ENCODE measurements at places on chromosomes 7 and 10.
A peak's percentile ranks its signal among the peaks of the same experiment; 100 is the strongest.

- no peak for DNase-seq
Observed at GRCh38 chr7:87413029-87413428, 62.5 kb downstream of the ABCB4 start.

DNA sequence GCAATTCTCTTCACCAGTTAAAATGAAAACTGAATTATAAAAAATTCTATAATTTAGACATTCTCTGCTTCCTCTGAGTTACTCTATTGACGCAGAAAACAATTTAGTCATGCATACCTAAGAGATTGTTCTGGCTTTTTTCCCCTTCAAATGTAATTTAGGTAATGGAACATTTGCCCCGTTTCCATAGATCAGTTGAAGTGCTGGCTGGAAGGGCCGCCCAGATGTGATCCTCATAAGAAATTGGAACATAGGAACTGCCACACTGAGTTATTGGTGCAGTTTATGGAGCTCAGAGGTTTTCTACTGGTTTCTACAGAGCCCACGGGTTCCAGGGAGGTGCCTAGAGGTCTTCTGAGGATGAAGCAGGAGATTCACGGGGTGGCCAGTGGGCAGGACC, 581.7 kb downstream of the SDK1 start:
- DNase-seq = no peak

GRCh38 chr7:38574086-38574485, 57.1 kb downstream of the AMPH start:
- DNase-seq = no peak

- no peak for DNase-seq
Observed at GRCh38 chr7:139687211-139687954, 90.4 kb downstream of the HIPK2 start.

DNA sequence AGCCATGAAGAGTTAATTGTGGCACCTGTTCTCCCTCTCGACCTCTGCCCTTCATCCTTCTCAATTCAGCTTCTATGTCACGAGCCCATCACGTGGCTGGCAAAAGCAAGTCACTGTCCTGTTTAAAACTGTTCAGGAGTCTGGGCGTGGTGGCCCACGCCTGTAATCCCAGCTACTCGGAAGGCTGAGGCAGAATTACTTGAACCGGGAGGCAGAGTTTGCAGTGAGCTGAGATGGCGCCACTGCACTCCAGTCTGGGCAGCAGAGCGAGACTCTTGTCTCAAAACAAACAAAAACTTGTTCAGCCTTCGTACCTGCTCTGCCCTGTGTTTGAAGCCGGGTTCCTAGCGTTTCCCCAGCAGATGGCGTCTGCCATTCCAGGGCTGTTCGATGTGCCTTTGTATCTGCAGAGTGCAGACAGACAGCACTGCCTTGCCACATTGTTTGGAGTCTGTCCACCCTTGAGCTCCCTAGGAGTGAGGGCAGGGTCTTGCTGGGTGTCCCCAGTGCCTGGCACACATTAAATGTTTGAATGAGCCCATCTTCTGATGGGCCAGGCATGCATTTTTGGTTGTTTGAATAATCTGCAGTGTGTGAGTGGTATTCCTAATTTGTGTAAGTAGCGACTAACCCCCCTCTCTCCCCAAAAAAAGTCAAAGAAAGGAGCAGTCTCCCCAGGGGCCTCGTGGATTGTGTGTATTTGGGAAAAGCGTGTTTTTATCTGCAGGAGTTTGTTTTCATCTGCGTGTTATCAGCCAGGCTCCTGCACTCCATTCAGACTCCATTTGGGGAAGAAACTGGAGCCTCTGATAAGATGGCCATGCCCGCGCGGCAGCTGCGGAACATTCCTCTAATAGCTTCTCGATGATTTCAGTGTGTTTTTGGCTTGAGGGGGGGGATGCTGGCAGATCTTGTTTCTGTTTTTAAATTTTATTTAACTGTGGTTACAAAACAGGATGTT, 61.2 kb downstream of the DNAJB6 start:
- no peak for DNase-seq

DNA sequence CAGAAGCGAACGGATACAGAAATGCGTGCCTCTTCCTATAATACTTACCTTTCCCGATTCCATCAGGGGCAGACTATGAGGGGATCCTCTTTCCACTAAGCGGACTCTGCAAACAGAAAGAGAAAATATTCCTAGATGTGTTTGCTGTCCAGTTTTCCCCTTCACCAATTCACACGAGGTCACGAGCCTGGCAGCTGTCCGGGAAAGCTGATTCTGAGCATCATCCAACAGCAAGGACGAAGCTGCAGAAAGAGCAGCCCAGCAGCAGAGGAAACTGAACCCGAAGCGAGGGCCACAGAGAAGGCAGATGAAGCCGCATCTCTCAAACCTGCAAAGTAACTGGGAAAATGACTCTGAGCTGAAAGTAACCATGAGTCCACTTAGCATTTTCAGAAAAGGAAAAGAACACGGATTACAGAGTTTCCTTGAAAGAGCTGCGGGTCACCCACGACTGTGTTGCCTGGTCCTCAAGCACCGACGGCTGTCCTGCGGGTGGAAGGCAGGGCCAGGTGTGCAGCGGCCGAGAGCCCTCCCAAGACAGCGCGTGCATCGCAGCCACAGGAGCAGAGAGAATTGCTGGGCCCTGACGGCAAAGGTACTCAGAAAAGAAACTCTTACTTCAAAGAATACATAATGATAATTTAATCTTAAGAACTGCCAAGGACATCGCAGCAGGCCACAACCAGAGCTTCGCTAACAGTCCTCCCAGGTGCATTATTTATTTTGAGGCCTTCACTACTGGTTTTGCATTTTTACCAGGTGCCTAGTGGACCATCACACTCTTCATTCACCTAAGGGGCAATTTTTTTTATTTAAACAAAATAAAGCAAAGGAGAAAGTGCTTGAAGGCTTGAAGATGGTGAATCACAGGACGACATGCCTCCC, 153.3 kb downstream of the ZMYND11 start:
- no peak for DNase-seq

DNA sequence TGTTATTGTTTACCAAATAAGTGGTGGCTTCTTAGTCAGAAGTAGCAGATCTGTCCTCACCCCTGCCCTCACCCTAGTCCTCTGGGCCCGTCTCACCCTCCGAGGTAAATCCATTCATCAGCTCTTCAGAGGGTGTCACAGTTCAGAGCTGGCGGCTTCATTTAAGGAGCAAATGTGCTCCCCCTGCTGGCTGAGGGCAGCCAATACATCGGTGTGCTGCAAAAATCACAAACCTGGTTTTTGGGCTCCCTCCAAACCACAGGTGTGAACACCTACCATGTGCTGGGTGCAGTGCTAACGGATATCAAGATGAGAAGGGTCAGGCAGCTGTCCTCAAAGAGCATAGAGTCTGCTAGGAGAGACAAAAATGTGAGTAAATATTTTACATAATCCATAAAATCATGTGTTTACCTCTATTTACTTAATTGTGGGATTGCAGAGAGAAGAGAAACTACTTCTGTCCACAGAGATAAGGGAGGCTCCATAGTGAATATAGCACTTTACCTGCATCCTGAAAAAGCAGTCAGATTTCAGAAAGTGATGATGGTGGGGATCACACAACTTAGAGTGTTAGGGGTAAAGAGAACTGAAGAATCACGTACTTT, 15.5 kb upstream of the CRTAC1 start:
- DNase-seq = peak; percentile 19

GRCh38 chr10:34156781-34157425, 658.2 kb downstream of the PARD3 start:
- DNase-seq = no peak

DNA sequence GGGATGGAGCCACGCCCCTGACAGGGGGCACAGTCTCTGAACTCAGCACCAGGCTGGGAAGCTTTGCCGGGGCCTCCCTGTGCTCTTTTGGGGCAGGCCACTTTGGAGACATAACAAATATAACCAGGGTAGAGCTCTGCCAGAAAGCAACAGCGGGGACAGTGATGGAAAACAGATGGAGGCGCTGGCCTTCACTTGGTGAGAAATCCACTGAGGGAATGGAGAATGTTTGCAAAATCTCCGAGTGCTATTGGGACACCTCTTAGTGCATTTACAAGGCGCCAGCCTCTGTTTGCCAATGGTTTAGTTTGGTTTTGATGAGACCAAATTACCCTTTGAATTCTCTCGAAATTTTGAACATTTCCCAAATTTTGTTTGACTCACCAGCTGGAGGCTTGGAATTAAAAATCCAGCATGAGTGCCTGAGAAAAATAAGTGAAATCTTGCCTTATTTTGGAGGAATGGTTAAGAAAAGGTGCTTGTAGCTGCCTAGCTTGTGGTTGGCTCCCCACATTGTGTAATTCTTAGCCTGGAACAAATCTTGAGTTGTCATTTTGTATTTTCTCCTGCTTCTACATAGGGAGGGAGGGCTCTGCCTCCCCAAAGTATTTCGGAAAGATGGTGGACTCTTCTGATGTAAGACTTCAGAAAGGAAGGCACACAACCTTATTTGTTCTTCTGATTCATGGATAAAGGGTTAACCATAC, 980.5 kb downstream of the LRMDA start:
- DNase-seq = no peak

DNA sequence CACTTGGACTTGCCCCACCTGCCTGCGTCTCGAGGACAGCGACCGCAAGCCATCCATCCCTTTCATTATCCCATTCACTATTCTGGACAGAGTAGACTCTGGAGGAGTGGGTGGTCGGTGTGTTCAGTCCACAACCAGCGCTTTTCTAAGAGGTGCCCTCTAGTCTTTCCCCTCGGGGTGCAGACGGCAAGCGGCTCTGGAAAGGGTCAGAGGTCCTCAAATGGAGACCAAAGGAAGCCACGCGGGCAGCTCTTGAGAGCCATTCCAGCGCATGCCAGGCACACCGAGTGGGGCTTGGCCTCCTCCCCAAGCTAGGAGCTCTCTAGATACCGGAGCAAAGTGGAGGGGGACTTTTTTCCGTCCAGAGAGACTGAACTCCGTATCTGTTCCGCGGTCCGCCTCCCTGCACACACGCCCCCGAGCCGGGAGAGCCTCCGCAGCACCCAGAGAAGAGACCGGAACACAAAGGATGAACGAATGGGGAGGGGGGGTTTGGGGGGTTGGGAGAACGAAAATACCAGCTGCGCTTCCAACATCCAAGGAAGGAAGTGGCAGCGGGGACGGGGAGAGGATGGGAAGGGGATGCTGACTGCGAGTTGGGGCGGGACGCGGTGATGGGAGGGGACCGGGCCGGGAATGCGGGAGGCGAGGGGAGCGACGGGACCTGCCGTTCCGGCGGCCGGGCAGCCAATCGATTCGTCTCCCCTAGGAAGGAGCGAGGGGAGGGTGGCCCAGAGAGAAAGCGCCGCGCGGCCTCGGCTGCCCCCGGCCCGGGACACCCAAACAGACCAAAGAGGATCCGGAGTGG, 515 bp downstream of the GSDME start:
- no peak for DNase-seq

- no peak for DNase-seq
Observed at GRCh38 chr7:34041707-34042106, 136.4 kb downstream of the BMPER start.

All from stimulated activated CD8-positive, alpha-beta memory T cell treated with anti-CD3 and anti-CD28 coated beads, Interleukin-7, amount 100 ng/mL, for 24 hours (primary cell).